ENCODE measurements at places on chromosomes 5 and 9.
A peak's percentile ranks its signal among the peaks of the same experiment; 100 is the strongest.

DNA sequence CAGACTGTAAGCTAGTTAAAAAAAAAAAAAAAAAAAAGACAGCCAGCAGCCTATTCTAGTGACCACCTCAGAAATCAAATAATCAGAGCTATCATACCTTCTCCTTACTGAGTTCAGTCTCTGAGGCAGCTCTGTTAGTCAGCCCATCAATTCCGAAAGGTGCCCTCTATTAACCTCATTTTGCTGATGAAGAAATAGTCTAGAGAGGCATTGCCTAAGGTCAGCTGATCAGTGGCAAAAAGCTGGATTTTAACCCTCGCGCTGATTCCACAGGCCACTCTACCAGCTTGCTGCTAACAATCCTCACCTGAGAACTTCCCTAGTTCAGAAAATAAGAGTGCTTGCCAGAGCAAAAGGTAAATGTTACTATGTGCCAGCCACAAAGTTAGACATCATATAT lies 172.0 kb downstream of the DENND1A start:
- no peak for DNase-seq

GRCh38 chr5:41637424-41637823 lies 127.0 kb upstream of the PLCXD3 start:
- no peak for DNase-seq

- DNase-seq: peak; percentile 89
Measured at GRCh38 chr9:101514071-101514470, 19.6 kb upstream of the RNF20 start.

- DNase-seq: peak; percentile 79
Measured at GRCh38 chr9:136267261-136268111, 21.9 kb upstream of the QSOX2 start.

GRCh38 chr9:35385042-35385441 lies 104.9 kb upstream of the RUSC2 start:
- DNase-seq: peak; percentile 54

DNA sequence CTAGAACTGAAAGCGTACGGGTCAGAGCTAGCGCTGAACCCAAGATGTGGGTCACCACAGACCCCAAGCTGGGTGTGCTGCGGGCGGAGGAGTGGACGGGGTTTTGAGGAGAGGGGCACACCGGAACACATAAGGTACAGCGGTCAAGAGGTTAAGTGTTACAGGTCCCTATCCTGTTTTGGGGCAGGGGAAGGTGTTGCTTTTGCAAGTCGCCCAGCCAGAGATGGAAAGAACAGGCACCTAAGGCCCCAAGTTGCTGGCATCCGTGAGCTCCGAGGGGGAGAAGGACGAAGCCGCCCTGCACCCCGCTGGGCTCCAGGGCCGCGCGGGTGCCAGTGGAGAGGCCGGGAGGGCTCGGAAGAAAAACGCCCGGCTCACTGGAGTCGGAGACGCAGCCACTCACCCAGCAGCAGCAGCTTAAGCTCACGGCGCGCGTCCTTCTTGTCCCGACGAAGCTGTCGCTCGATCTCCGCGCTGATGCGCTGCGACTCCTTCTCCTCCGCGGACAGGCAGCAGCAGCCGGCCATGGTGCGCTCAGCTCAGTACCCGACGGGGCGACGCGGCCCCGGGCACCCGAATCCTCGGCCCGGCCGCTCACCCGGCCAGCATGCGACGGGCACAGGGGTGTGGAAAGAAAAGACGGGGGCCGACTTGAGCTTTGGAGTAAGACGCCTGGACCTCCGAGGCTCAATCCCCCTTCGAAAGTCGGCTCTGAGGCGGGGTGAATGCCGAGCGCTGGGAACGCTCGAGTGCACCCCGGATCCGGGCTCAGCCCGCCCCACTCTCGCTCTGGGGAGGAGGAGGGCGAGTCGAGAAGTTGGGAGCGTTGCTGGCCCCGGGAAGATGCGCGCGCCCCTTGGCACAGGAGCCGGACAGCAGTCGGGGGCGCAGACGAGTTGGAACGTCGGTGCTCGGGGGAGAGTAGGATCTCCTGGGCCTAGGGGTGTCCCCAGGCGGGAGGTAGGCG lies 572 bp downstream of the GNA14 start:
- DNase-seq: peak; percentile 19

GRCh38 chr9:2253636-2254580 lies 238.8 kb downstream of the SMARCA2 start:
- no peak for DNase-seq

DNA sequence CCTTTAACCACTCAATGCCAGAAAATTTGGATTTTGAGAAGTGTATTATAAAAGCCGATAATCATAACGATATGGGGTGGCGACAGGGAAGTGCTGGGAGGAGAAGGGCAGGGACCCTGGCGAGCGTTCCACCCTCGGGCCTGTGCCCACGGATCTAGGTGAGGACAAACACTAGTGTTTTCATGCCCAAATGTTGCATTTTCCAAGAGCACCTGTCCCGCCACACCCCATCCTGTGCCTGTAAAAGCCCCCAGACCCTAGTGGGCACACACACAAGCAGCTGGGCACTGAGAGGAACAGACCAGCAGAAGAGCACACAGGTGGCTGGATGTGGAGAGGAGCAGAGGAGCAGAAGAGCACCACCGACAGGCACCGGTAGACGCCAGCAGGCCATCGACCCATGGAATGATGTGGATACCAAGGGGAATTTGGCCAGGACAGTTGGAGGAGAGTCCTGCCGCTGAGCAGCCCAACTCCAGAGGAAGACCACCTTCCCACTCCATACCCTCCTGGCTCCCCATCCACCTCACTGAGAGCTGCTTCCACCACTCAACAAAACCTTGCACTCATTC lies 315.0 kb downstream of the EDIL3 start:
- no peak for DNase-seq

DNA sequence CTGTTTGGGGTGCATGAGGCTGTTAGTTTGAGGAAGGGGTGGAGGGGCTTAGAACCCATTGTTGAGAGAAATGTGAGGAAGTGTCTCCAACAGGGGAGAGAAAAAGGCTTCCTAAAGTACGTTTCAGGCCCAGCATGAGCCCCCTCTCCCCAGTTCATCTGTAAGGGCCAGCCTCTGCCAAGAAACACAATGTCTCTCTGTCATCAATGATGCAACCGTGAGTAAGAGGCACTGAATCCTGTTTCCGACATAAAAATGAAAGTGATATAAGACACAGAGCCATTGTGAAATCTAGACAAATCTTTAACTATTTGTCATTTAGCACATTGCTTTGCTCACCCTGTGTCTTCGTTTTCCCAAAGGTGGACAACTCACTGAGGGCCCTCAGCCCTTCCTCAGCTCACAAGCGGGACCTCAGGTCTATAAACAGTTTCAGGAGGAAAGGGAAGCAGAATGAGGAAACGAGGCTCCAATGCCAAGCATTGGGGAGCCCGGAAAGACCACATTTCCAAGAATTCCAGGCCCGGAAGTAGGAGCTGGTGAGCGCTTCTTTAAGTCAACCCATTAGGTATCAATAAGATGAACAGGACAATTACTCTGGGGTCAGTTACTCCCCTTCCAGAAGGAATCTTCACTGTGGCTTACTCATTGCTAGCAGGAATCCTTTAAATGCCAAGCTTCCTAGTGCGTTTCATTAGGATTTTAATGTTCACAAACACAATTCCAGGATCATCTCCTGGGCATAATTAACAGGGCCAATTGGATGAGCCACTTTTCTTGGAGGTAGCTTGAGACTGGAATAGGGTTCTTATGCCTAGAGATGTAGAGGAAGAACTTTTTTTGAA lies 59.0 kb upstream of the KLF4 start:
- peak; percentile 97 for DNase-seq

GRCh38 chr9:72041369-72041768 lies 19.0 kb downstream of the C9orf57 start:
- DNase-seq: no peak

- DNase-seq: no peak
Measured at GRCh38 chr5:156387391-156387790, 60.4 kb downstream of the SGCD start.

GRCh38 chr5:150389531-150390266 lies 23.0 kb downstream of the CD74 start:
- no peak for DNase-seq

- DNase-seq: peak; percentile 3
Measured at GRCh38 chr5:100706776-100707175, 171.6 kb downstream of the FAM174A start.

DNA sequence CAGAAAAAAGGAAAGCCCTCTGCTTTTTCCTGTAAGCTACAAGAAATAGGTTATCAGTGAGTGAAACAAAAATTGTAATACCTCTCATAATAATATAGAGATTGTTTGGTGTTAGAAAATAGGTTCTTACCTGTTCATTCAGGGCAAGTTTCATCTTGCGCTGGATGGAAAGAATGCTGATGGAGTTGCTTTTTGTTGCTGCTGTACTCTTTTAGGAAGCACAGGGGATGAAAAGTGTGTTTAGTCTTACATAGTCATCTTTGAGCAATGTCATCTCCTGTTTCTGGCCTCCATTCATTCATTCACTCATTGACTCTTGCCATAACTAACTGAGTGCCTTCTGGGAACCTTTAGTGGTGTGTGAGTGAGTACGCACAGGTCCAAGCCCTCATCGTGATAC lies 6.4 kb downstream of the ENTREP1 start:
- no peak for DNase-seq

- DNase-seq: no peak
Measured at GRCh38 chr9:107373809-107374208, 90.7 kb downstream of the RAD23B start.

GRCh38 chr5:100853582-100853981 lies 49.5 kb downstream of the ST8SIA4 start:
- no peak for DNase-seq

DNA sequence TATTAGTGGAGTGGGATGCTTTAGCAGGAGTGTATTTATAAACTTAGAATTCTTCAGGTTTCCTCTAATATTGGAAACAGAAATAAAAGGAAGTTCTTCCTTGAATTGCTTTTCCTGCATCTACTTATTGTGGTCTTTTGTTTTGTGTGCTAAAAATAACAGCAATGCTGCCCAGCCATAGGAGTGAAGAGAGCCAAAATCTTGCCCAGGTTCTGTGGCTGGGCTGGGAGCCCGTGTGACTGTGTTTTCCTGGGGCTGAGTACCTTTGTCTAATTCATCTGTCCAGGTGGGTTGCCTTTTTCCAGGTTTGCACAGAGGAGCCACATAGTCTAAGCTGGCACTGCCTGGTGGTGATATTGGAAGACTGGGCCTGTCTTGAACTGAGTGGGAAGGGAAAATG lies 179.7 kb upstream of the ADAMTSL1 start:
- DNase-seq: no peak

DNA sequence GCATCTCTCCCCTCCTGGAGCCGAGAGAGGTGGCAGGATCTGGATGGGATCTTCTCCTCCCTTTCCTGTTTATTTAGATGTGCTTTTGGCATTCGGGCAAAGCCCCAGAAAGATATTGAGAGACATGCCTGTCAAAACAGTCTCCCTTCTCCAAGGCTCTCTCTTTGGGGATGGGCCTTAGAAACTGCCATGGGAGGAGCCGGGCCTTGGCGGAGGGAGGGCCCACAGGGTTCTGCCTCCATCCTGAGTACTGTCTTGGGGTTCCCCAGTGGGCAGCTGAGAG lies 41.9 kb downstream of the DAB2IP start:
- DNase-seq: no peak
